ENCODE measurements at places on chromosomes 4 and X.
A peak's percentile ranks its signal among the peaks of the same experiment; 100 is the strongest.

DNA sequence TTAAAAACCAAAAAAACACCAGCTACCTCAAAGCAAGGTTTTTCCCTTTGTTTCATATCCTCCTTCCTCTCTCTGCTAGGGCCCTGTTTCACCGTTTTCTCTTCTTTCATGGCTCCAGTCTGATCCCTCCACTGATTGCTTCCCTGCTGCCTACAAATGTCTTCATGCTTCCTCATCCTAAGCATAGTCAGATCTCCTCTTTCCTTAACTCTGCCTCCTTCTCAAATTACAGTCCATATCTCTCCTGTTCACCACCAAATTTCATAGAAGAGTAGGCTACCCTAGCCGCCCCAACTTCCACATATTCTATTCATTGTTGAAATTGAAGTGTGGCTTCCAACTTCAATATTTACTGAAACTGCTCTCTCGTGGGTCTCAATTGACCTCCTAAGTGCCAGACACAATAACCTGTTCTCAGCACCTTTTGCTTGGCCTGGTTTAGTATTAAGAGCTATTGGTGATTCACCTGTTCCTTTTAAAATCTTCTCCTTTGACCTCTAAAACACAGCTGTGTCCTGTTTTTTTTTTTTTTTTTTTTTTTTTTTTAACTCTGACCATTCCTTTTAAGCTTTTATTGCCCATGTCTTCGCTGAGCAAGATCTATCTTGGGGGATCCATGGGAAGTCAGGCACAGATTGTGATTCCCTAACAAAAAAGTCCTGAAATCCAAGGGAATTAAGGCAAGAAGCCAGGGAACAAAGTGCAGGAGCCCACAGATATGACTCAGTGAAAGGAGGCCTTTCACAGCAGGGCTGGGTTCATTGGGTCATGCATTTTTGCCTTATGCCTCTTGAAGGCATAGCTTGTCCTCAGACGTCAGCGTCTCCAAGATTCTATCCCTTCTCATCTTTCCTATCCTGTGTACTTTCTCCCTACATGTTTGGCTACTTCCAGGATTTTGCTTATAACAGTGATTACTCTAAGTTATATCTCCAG, 85.4 kb downstream of the RPS3A start:
- DNase-seq: no peak

GRCh38 chr4:87117051-87117731, 103.2 kb downstream of the KLHL8 start:
- DNase-seq: no peak

GRCh38 chrX:121782976-121783375, 735.6 kb downstream of the GLUD2 start:
- DNase-seq: no peak

DNA sequence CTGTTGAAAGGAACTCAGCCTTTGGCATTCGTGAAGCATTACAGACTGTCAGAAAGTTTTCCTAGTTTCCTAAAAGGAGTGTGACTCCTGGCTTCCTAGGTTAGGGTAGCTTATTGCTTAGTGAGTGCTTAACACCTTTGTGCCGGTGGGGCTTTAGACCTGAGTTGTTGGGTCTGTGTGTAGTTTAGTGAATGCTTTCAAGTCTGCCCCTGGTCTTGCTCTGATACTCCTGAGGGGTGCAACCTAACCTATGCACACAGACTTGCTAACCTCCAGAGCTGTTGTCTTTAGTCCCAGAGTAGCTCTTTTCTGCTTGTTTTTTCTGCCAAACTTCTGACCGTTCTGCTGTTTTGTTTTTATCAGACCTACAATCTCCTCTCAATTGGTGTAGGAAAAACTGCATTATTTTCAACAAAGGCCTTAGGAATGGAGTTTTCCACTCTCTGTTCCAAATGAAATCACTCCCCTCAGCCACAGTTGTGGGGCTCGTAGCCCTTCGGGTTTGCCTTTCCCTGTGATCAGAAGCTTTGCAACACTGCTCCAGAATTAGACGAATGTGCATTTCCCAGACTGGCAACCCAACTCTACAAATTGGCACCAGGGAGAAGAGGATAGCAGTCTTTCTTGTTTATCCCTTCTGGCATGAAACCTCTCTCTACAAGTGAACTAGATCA, 1399.1 kb upstream of the PCDH7 start:
- no peak for DNase-seq

GRCh38 chr4:9918484-9918883, 102.8 kb downstream of the SLC2A9 start:
- no peak for DNase-seq

DNA sequence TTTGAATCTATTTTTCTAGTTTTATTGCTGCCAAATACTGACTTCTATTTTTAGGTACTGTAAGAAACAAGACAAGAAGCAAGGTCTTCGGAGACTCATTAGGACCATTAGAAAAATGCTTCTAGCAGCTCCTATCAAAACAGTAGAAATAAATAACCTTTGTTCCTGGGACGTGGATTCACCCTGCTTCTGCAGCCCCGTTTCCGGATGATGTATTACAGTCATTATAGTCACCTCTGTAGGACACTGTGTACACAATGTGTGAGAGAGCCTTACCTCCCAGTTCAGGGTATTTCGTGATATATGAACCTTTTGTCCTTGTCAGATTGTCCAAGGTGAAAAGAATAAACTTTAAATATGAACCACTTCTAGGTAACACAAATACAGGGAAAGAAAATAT, 484.0 kb upstream of the TECRL start:
- DNase-seq: no peak

GRCh38 chr4:113303315-113303714, 253.9 kb downstream of the ANK2 start:
- no peak for DNase-seq

- DNase-seq: no peak
Observed at GRCh38 chrX:106450405-106450804, 161.4 kb upstream of the RADX start.

- DNase-seq: no peak
Observed at GRCh38 chr4:163806653-163807052, 312.2 kb downstream of the TMA16 start.

DNA sequence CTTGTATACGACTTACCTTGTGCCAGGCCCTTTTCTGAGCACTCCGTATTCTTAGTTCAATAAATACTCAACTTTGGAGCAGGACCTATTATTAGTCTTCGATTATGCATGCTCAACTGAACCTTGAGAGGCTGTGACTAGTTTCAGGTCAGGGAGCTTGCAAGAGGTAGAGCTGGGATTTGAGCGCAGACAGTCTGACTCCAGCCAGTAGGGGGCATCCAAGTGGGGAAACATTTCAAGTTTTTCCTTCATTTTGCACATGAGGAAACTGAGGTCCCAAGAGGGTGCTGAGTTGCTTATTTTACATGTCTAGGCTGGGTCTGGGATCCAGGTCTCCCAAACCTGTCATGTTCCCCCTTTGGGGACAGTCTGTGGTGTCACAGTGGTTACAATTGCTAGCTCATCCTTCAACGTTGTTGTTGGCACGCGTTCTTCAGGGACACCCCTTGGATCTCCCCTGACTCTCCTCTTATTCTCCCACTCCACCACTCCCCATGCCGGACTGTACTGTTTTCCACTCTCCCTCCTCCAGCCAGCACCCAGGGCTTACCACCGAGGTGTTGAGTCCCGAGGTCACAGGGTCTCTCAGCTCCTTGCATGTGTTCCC, 6.7 kb upstream of the PRICKLE3 start:
- DNase-seq: peak; percentile 54

DNA sequence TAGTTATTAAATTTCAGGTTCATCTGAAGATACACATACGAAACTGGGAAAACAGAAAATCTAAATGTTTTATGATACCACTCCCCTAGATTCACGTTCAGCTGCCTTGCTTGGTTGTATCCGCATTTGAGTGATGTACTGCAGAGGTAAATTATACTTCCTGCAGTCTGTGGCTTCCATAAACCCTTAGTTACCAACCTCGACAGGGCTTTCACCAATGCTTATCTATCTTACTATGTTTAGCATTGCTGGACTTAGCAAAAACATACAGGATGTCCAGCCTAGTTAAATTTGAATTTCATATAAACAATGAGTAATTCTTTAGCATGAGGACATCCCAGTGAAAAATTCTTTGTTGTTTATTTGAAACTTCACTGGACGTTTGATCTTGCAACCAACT, 108.8 kb downstream of the TMA16 start:
- DNase-seq: no peak

DNA sequence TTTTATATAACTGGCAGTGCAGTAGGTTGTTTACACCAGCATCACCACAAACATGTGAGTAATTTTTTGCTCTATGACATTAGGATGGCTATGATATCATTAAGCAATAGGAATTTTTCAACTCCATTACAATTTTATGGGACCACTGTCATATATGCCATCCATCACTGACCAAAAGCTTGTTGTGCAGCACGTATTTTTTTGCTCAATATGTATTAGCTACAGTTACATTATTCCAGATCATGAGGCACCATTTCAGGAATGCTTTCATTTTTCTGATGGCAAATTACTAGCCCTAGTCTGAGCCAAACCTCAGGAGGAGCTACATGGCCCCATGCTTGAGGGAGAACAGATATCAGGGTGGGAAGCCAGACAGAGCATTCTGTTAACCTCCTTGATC, 56.8 kb upstream of the DCLK2 start:
- no peak for DNase-seq

DNA sequence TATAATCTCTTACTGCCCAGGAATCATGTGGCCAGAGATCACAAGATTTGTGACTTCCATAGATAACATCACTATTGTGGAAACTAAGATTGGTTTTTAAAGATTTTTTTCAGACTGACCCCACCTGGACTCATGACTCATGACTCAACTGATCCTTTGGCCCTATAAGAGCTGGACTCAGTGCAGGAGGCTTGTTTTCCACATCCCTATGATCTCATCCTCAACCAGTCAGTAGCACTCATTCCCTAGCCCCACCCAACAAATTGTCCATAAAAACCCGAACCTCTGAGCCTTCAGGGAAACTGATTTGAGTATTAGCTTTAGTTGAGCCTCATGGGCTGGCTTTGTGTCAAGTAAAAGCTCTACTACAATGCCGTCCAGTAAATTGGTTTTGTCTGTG, 7.9 kb upstream of the NOCT start:
- no peak for DNase-seq

GRCh38 chr4:173880897-173881296, 350.9 kb upstream of the HAND2 start:
- no peak for DNase-seq

GRCh38 chr4:146507632-146508031, 14.1 kb downstream of the SLC10A7 start:
- DNase-seq: no peak

DNA sequence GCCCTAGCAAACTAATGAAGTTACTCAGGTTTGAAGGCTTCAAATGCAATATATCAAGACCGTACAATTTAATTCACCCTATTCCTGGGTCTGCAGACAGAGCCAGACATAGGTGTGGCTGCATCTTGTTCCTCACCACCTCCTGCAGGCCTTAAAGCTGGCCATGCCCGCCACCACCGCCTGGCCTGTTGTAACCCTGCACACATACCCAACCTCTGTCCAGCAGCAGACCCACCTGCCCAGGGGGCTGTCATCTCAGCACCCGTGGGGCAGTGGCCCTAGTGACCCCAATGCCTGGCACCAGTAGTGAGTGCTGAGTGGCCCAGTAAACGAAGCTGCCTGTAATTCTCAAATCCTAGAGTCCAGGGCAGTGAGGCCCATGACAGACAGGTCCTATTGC, 40.7 kb downstream of the ZBTB49 start:
- DNase-seq: no peak

DNA sequence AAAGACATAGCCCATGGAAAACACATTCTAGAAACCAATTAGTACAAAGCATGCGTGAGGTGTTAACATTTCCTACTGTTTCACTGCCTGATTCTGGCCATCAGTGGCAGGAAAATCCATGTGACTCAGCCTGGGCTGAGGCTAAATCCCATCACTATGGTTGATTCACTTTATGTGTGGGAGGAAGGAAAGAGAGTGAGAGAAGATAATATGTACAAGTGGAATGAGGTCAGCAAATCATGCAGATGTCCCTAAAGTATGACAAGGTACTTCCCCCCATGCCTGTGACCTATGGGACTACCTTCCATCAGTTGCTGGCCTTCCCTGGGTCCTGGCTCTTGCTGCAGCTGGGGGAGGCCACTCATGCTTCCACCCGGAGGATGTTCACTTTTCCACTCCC, 64.2 kb upstream of the MAP3K15 start:
- no peak for DNase-seq

- no peak for DNase-seq
Observed at GRCh38 chrX:102580891-102581290, 18.4 kb upstream of the ARMCX5 start.

- DNase-seq: no peak
Observed at GRCh38 chr4:98151145-98151924, 8.1 kb upstream of the STPG2 start.

DNA sequence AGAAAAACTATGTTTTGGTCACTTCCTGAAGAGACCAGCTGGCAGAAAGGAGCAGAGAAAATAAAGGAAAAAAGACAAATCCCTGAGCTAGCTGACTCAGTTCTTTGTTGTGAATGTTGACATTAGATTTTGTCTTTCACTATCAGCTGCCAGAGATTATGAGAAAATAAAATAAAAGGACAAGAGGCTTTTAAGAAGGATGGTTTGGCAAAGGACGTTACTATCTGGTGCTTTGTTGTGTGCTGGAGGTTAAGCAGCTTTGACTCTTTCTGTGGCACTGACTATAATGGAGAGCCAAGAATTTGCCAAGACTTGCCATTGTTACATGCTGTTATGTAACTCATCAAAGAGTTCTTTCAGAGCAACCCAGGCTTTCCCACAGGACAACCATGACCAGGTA, 12.1 kb downstream of the ASB5 start:
- no peak for DNase-seq

DNA sequence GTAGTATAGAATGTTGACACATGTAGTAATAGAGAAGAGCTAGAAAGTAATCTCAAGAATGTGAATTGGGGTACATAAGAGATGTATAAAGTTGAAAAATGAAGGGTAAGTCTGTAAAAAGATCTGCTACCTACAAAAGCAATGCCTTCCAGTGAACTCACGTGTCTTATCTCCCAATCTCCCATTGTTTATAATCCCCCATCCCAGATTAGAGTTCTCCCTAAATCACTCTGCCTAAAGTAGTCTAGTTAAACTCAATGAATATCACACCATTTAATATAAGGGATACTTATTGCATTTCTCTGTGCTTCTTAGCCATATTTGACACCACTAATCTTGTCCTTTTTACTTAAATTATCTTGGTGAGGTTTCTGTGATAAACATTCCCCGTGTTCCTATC, 6.6 kb downstream of the TECRL start:
- DNase-seq: no peak

GRCh38 chr4:153799694-153800074, 10.8 kb upstream of the SFRP2 start:
- no peak for DNase-seq

- no peak for DNase-seq
Observed at GRCh38 chr4:89071311-89071710, 14.3 kb upstream of the FAM13A start.

- no peak for DNase-seq
Observed at GRCh38 chr4:3268395-3269104, 19.6 kb downstream of the MSANTD1 start.

DNA sequence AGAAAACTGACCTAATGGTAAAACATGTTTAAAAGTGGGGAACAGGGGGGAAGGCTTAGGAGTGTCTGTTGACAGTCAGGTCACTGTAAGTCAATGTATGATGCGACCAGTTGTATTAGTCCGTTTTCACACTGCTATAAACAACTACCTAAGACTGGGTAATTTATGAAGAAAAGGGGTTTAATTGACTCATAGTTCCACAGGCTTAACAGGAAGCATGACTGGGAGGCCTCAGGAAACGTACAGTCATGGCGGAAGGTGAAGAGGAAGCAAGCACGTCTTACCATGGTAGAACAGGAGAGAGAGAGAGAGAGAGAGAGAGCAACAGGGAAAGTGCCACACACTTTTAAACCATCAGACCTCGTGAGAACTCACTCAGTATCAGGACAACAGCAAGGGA, 13.0 kb upstream of the PLAC1 start:
- DNase-seq: no peak
